Upper lobe of left lung (tissue), 6 donors: ENCODE measurements at places on chromosomes 6 and 20.
A peak's percentile ranks its signal among the peaks of the same experiment; 100 is the strongest.

DNA sequence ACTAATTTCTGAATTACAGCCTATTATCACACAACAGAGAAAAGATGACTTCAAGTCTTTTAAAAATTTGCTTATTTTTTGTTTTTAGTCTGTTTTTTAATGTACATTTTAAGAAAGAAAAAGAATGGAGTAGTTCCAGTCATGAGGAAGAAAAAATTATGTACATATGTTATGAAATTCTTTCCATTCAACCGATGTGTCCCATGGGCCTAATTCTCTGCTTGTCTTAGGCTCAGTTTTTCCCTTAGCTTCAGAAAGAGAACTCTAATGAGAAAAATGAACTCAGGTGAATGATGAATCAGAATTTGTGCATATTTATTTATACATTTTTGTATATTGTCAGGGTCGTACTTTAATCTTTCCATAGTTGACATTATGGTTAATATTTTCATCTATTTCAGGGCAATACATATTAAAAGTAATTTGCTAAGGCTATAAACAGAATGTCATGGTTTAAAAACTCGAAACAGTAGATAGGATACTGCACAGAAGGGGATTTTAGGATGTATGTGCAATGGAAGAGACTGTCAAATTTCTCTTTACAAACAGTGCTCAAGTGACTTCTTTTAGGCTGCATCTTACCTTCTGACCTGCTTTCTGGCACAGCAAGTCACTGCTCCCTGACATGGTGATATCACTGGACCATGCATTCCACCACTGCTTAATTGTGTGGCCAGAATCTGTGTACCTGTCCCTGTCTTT is 153.1 kb downstream of the EPHA7 start:
- DNase-seq, result no peak

DNA sequence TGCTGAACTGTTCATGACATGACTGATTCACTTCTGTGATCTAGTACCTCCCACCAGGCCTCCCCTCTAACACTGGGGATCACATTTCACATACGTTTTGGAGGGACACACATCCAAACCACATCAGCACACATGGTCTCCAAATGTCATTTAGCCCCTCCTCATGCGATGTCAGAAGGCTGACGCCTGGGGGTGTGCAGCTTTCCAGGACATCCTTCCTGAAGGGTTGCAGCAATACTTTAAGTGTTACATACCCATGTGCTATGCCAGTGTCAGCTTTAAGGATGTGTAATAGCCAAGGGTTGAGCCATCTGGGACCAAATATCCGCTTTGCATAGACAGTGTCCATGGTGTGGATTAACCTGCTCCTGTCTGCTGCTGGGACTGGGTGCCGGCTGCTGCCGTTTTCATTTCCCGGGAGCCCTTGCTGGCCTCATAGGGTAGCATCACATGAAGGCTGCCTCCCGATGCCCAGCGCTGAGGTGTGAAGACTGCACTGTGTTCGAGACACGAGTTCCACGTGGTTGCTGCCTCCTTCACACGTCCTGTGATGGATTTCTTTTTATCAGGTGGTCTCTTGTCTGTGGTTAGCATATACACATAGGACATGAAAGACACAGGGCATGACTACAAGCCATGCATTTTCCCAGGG is 219.0 kb downstream of the THBS2 start:
- DNase-seq, result no peak

DNA sequence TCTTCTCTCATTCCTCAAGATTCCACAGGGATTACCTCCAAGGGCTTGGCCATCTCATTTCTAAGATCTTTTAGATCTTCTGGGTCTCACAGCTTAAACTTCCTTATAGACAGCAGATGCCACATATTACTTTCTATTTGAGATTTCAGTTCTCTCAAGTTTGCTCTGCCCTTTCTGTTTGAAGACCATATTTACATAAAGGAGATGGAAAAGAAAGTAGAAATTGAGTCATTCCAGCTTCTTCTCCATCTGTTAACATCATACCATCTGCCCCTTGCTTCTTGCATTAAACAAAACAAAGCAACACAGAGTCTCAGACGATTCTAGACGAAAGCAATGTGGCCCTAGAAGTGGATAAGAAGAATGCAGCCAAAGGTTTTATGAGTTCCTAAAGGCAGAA is 203.4 kb downstream of the TTLL2 start:
- DNase-seq, result no peak

DNA sequence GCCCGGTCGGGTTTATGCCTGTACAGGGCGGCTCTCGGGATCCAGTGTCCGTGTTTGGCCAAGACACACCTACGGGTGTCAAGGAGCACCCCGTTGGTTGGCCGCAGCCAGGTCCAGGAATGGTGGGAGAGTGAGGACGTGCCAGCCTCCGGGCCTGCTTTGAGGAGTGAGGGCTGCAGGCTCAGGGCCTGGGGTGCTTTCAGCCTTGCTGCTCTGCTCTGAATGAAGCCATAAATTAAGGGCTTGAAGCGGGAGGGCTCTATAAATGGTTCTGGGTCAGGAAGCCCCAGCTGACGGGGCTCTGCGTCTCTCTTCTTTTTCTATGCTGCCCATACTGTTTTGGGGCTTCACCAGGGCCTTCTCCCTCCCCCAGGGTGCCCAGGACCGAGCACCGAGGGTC is 15.1 kb downstream of the GATA5 start:
- DNase-seq, result no peak

DNA sequence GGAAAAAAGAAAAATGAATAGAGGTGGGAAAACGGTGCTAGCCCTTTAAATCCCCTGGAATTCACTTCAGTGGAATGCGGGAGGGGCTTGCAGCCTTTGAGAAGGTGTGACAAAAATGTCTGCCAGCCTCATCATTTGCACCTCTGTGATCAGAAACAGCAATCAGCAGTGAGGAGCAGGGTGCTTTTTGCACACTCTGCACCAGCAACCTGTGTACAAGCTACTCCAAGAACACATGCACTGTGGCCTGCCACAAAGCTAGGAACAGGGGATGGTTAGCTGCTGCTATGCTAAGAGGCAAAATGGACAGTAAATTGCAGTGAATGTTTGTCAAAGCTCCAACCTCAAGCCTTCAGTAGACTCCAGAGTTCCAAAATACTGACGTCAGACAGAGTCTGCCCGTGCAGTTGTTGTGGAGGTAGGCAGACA is 29.7 kb downstream of the GINS1 start:
- no peak for DNase-seq

DNA sequence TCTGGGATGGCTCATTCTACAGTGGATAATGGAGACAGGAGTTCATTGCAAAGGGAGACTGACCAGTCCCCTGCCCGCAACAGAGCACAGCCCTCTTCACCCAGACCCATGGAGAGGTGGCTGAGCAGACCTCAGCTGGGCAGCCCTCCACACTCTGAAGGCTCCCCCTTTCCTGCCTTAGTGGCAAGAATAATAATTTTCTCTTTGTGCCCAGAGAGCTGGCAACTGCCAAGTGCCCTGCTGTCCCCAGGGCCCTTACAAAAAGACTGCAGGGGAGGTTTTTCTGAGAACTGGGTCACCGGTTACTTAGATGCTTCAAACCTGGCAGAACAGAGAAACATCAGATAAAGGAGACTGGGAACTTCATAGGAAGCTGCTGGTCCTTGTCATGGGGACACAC is 35.4 kb upstream of the ZNFX1 start:
- no peak for DNase-seq

GRCh38 chr6:121548131-121548530 is 112.7 kb downstream of the GJA1 start:
- DNase-seq, result no peak

DNA sequence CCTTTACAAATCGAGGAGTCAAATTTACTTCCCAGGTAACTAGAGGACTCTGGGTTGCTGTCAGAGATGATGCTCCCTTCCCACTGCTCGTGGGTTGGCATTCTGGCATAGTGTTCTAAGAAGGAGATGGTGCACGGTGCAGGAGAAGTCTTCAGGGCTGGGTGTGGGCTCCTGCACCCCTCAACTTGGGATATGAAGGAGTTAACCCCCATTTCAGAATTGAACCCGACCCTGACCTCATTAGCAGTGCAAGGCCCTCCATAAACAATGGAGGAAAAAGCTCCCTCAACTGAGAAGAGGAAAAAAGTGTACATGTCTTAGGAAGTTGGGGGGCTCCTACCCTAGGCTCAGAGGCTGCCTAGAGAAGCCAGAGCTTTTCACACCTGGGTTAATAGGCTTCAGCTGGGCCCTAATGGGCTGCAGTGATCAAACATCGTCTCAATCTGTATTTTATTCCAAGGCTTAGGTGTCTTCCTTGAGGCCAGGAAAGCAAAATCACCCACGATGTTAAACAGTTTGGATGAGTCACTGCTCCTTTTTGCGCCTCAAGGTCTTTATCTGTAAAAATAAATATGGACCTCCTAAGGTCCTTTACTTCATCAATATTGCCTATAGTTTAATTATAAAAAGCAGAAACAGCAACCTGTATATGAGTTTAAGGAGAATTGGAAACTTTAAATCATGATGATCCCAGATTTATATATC is 29.4 kb downstream of the TFAP2B start:
- no peak for DNase-seq

GRCh38 chr6:70586114-70586513 is 19.4 kb downstream of the SDHAF4 start:
- DNase-seq, result no peak

- DNase-seq, result peak; percentile 50
Observed at GRCh38 chr6:118725944-118726343, 74.6 kb upstream of the CEP85L start.

DNA sequence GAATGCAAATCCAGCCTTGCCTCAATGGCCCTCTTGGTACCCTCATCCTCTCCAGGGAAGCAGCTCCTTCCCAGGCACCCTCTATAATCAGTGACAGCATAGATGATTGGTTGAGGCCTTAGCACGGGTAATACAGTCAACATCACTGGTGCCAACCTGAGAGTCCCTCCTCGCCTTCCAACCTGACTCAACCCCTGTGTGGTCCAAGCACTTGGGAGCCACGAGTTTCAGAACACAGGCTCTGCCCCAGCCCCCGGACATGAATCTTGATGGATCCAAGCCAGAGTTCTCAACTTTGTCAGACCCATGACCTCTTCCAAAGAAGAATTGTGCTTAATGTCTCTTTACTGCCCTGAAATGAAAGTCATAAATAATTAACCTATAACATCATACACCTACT is 213.9 kb downstream of the PREX1 start:
- no peak for DNase-seq

DNA sequence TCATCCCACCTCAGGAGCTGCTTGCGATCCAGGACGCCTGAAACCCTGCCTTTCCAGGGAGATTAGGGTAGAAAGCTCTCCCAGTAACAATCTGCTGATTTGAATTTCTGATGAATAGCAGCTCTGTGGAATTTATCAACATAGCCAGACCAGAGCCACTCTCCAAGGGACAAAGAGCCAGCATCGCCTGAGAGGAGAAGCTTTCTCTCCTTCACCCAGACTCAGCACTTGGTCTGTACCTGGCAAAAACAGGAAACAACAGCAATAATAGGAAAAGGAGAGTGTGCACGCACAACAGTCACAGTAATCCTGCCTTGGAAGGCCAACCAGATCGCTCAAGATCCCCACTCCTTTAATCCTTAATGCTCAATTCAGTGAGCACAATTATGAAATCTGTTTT is 22.3 kb upstream of the ROS1 start:
- no peak for DNase-seq

DNA sequence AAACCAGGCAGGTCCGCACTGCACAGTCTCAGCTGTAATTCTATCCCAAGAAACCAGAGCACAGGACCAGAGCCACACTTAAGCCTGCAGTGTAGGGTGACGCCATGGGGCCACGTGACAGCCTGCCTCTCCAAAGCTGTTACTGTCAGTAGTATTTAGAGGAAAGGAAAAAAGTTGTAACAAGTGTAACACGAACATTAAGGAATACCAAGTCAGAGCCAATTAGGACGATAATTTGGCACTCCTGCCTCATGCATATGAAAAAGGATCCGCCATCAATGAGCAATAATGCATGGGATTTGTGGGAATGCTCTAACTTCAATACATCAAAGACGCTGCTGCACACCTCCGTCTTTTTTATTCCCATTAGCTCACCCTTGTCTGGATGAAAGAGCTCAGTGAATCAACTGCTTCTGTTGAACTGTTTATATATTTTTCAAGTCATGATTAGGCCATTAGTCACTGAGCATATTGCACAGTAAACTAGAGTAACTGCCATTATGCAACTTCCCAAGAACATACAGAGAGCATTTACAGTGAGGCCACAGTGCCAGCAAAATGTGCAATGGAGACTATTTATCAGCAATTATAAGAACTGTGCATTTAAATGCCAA is 79.9 kb downstream of the ATXN1 start:
- no peak for DNase-seq

GRCh38 chr6:88804701-88805100 is 158.7 kb downstream of the RNGTT start:
- DNase-seq, result no peak

GRCh38 chr6:51241376-51241775 is 422.7 kb downstream of the TFAP2B start:
- DNase-seq, result no peak

GRCh38 chr20:22353586-22353985 is 230.8 kb downstream of the FOXA2 start:
- DNase-seq, result no peak

GRCh38 chr20:45100563-45101245 is at the start of gene KCNS1:
KCNS1 (minus strand) TSS chr20:45101127; CDS start chr20:45099236, 1,891 bp downstream.
- DNase-seq, result peak; percentile 85

DNA sequence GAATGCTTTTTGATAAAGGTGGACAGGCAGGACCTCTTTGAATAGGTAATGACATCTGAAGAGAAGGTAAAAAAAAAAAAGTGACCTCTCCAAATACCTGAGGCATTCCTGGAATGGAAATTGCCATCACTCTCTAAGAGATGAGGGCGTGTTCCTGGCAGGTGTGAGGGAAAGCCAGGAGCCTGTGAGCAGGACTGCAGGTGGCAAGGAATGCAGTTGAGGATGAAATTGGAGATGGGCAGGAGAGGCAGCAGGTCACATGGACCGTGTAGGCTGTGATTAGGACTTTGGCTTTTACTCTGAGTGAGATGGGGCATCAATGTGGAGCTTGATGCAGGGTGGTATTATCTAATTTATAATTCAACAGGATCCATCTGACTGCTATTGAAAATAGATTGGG is 227.4 kb downstream of the LRFN2 start:
- DNase-seq, result no peak

DNA sequence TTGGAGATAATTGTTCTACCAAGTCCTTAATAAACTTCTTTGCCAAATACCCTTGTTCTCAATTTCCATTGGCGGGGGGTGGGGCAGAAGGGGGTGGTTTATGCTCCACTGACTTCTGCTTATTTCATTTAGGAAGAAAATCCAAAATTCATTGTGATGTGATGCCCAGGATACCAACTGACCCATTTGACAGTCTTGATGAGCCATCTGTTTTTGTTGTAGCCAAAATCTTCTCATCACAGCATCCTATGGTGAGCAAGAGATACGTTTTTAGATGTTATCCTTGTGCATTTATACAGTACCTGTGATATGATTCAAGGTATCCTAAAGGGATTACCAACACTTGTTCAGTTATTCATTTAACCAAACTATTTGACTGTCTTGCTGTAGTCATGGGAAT is 108.5 kb upstream of the BMP5 start:
- DNase-seq, result no peak
